ENCODE measurements at places on chromosomes 16 and 17.

DNA sequence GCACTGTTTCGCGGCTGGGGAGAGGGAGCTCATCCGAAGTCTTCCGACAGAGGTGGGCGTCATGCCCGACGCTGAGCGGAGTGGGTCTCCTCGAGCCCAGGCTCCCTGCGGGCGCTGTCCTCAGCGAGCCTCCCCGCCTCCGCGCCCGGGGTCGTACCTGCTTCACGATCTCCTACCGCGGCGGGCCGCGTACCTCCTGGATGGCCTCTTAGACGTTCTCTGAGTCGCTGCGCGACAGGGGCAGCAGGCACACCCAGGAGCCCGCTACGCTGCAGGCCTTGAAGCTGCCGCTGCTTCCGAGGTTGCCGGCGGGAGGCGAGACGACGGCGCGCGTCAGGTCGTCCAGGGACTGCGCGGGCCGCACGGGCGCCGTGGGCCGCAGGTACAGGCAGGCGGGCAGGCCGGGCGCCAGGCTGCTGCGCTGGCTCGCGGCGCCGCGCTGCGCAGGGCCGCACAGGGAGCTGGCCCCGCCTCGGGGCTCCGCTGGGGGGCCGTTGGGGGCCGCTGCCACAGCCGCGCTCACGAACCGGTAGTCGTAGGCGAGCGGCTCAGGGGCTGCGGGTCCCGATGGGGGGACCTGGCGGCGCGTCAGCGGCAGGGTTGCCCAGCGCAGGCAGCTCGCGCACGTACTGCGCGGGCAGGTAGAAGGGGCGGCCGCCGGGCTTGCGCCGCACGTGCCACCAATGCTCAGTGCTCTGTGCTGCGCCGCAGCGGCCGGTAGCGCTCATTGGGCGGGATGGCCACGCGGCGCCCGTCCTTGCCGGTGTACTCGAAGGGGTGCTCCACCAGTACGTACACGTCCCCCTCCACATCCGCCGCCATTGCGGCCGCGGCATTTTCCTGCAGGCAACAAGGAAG is 116.4 kb upstream of the SMURF2 start:
- peak; percentile 45 for DNase-seq

DNA sequence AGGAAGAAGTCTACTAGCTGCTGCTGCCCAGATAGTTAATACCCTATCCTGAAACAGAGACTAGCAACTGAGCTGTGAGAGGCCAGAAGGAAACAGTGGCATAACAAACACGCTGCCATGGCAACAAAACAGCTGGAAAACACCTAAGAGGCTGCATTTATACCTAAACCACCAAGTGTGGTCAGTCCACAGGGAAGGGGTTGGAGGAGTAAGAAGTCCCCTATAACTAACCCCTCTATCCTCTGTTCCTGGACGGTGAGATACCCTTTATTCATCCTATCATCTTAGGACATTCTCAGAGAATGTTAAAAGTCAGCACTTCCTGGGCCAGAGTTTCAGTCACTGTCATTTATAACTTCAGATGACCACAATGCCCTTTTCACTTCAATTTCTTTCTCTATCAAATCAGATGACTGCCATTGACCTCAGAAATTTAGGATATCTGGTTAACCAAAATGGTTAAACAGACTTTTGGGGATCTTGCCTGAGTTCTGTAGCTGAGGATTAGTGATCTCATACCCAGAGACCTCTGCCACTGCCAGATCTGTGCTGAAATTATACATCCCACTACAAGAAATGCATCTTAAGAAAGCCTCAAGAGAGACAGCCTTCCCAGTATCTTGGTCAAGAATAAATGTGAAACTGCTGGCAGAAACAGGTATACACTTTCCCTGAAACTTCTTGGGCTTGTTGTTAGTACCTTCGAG is 36.2 kb downstream of the STH start:
- DNase-seq: peak; percentile 58

DNA sequence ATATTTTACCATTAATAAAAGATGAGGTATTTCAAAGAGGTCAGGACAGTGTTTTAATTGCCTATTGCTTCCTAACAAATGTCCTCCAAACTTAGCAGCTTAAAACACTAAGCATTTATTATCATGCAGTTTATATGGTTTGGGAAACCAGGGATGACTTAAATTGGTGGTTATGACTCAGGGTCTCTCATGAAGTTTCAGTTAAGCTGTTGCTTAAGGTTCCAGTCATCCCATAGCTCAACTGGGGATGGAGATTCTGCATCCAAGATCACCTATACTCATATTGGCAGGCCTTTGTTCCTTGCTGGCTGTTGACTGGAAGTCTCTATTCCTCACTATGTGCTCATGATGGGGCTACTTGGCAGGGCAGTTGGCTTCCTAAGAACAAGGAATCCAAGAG is 1329.9 kb upstream of the GOT2 start:
- DNase-seq: no peak

DNA sequence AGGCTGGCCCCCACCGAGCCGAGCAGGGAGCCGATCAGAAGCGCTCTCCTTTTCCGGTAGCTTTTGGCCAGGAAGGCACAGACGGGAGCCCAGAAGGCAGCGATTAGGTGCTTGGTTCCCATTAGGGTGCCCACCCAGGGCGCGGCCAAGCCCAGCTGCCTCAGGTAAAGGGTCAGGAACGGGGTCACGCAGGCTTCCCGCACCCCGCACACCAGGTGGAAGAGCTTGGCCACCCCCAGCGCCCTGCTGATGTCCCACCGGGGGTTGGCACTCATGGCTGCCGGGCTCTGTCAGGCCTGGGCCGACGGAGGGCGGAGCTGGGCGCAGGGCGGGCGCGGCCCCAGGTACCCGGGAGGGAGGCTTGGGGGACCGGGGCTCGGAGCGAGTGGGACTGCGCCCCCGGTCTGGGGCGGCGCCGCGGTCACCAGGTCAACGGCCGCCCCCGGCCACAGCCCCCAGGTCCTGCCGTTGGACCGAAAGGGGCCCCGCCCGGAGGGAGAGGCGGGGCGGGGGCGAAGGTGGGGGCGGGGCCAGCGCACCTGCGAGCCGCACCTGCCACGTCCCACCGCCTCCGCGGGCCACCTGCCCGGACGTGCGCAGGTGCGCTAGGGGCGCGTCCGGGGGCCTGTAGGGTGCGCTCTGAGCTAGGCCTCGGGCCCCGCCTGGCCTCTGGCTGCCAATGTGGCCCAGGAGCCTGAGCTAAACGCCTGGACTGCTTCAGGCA is at the start of gene MFSD6L:
Gene MFSD6L, minus strand, starts transcription at position 520 of the 724 bp plus-strand sequence. Its CDS starts 245 bp downstream, at position 275.
- no peak for DNase-seq

DNA sequence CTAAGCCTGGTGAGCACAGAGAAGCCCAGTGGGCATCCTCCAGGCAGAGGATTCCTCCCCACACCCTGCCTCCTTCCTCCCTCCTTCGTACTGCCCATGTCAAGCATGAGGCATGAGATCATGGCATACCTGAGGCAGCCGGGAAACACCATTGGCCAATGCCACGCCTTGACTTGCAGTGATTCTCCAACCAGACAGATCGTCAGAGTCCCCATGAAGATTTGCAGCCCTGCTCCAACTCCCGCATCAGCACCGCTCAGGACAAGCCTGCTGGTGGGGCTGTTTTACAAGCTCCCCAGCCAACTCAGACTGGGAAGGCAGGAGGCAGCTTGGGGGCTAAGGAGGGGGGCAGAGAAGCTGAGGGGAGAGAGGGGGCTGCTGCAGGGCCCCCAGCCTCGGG is 2.9 kb upstream of the KRT16 start:
- no peak for DNase-seq

GRCh38 chr16:22424161-22424937 is 49.9 kb upstream of the CDR2 start:
- no peak for DNase-seq

Data from GM13976 (cell line).